Activated CD4-positive, CD25-positive, alpha-beta regulatory T cell (primary cell): ENCODE measurements at places on chromosomes 5 and 9.

DNA sequence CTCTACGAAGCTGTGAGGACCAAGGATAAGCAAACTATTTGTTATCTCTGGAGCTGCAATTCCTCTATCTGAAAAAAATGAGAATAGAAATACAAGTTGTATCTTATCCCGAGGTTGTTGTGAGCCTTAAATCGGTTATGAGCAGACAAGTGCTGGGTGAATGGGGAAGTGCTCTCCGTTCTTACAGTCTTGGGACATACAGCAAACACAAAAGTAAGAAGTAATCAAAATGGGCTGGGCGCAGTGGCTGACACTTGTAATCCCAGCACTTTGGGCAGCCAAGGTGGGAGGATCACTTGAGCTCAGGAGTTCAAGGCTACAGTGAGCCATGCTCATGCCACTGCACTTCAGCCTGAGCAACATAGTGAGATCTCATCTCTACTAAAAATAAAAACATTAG is 31.7 kb downstream of the ITK start:
- no peak for DNase-seq

- DNase-seq, result no peak
Observed at GRCh38 chr5:156920042-156920860, 42.8 kb downstream of the TIMD4 start.

DNA sequence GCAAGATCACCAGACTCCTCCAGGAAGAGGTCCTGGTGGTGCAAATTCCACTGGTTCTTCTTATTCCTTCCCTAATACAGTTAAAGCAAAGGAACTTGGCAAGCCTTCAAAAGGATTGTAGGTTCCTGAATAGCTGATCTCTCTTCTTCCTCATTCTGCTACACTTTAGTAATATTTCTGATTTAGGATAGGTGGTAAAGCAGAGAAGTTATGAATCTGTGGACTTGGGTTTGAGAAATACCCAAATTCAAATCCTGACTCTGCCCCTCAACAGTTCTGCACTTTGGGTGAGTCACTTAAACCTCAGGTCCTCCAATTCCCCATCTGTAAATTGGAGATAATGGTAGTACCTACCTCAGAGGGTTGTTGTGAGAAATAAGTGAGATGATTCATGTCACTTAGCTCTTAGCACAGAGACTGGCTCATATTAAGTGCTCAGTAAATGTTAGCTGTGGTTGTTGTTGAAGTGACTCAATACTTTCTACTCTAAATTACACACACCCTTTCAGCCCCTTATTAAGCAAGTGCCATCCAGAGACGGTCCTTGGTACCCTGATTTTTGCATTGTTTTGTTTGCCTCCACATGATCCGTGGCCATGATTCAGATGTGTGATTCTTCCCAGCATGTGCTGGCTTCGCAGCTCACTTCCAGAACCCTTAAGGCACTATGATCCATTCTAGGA is 5.2 kb downstream of the SH3RF2 start:
- DNase-seq, result no peak

- no peak for DNase-seq
Observed at GRCh38 chr5:177126771-177127170, 6.8 kb upstream of the NSD1 start.

- DNase-seq, result no peak
Observed at GRCh38 chr5:77636641-77637169, 1.8 kb downstream of the OTP start.

DNA sequence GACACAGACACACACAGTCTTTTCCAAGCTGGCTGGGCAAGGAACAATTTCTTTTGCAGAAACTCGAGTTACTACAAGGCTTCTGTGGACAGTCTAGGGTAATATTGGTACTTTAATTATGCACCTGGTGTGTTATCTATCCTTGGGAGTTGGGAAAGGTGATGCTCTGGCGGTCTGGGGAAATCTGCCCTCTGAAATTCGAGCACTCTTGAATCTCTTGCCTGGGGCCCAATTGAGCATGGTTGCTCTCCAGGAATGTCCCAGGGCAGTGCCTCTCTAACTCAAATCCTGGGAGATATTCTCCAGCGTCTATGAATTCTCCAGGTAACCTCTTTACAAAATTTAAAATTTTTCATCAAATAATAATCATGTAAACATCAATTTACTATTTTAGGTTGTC is 69.3 kb downstream of the KCNIP1 start:
- DNase-seq, result no peak
